ENCODE measurements at places on chromosomes 5 and 9.

GRCh38 chr9:104882086-104882485, 45.9 kb downstream of the ABCA1 start:
- no peak for DNase-seq

- no peak for DNase-seq
Measured at GRCh38 chr5:149816661-149817060, 86.6 kb downstream of the PPARGC1B start.

DNA sequence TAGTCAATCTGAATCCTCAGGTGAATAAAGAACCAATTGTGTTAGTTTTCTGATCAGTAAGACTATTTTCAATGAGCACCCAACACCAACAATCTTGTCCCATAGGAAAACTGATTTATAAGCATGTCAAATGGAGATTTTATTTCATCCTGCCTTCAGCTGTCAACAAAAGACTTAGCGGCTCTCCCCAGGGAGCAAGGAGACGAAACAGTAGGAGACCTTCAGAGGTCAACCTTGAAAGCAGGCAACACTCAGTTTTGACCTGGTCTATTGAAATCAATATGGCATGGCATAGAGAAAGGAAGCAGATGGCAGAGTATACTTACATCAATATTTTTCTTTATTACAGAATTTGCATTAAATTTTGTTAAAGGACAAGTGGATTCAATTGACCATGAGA, 34.1 kb downstream of the ZNF622 start:
- DNase-seq = no peak

DNA sequence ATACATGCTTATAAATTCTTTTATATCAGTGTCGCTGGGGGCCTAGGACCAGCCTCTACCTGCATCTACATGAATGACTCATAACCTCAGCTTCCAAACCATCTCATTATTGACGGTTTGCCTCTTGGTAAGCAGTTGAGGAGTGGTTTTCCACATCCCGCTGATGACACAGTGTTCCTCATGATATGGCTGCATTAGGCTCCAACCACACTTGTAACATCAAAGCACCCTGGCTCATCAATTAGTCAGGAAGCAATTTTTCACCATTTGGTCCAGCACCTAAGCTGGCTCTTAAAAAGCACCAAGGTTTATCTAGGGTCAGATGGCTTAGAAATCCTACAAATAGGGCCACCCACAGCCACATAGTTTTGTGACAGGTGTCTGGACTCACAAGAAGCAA, 402.4 kb downstream of the ARHGEF28 start:
- no peak for DNase-seq

GRCh38 chr5:173232499-173233346, 2.3 kb downstream of the NKX2-5 start:
- DNase-seq = no peak

DNA sequence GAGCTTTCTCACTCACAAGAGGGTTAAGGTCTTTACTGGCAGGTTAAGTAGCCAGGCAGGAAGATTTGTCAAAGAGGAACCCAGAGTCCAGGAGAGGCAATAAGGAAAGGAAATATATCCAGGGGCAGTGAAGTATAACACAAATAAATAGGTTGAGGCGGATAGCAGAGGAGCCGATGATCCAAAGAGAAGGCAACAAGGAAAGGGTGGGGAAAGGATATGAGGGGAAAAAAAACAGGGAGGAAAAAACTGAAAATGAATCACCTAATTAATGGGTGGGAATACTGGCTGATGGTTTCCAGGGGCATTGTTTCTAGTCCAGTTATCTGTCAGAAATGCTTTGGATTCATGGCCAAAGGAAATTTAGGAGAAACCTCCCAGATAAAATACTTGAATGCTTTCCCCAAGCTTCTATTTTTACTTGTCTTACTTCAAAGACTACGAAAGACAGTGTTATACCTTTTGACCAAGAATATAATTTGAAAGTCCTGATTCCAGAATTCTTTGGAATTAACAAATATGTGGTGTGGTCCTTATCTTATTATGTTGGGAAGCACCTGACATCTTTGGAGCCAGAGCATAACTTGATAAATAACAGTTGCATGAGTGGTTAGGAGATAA, 146.5 kb downstream of the AOPEP start:
- DNase-seq = no peak
